Nephron progenitor cell (in vitro differentiated cells): ENCODE measurements at places on chromosomes 11 and 22.

- DNase-seq: no peak
Observed at GRCh38 chr11:69473276-69473845, 8.1 kb upstream of the LINC01488 start.

DNA sequence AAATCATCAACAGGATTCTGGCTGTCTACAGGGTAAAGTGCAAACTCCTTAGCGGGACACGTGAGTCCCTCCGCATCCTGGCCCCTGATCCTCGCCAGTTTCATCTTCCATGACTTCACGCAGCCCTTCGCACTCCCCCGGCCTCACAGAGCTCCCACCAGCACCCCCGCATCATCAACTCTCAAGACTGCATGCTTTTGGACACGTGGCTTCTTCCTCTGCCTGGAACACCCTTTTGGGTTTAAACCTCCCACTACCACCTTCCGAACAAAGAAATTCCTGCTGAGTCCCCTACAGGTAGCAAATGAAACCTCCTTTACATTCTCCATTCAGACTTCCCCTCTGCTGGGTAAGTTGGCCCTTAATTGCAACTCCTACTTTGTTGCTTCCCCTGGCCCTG, 12.6 kb upstream of the EIF3M start:
- DNase-seq: no peak

GRCh38 chr11:61833471-61833870, 5.4 kb downstream of the FADS2 start:
- no peak for DNase-seq

- no peak for DNase-seq
Observed at GRCh38 chr11:117793583-117793982, 3.4 kb downstream of the DSCAML1 start.

GRCh38 chr11:134861490-134862104, 449.6 kb upstream of the B3GAT1 start:
- no peak for DNase-seq

DNA sequence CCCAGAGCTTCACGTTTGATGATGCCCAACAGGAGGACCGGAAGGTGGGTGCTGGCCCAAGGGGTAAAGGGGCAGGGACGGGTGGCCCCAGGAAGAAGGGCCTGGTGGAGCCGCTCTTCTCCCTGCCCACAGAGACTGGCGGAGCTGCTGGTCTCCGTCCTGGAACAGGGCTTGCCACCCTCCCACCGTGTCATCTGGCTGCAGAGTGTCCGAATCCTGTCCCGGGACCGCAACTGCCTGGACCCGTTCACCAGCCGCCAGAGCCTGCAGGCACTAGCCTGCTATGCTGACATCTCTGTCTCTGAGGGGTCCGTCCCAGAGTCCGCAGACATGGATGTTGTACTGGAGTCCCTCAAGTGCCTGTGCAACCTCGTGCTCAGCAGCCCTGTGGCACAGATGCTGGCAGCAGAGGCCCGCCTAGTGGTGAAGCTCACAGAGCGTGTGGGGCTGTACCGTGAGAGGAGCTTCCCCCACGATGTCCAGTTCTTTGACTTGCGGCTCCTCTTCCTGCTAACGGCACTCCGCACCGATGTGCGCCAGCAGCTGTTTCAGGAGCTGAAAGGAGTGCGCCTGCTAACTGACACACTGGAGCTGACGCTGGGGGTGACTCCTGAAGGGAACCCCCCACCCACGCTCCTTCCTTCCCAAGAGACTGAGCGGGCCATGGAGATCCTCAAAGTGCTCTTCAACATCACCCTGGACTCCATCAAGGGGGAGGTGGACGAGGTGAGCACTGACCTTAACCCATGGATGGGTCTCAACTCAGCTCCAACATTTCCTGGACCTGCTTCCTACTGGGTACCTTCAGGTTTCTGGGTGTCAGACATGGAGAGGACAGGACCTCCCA, 2.0 kb downstream of the RIC8A start:
- no peak for DNase-seq

GRCh38 chr22:47154621-47155081, 392.2 kb downstream of the TBC1D22A start:
- DNase-seq: no peak

- DNase-seq: no peak
Observed at GRCh38 chr11:104999721-105000120, 23.2 kb downstream of the CASP5 start.

- no peak for DNase-seq
Observed at GRCh38 chr11:36684840-36685801, 87.1 kb upstream of the RAG2 start.

DNA sequence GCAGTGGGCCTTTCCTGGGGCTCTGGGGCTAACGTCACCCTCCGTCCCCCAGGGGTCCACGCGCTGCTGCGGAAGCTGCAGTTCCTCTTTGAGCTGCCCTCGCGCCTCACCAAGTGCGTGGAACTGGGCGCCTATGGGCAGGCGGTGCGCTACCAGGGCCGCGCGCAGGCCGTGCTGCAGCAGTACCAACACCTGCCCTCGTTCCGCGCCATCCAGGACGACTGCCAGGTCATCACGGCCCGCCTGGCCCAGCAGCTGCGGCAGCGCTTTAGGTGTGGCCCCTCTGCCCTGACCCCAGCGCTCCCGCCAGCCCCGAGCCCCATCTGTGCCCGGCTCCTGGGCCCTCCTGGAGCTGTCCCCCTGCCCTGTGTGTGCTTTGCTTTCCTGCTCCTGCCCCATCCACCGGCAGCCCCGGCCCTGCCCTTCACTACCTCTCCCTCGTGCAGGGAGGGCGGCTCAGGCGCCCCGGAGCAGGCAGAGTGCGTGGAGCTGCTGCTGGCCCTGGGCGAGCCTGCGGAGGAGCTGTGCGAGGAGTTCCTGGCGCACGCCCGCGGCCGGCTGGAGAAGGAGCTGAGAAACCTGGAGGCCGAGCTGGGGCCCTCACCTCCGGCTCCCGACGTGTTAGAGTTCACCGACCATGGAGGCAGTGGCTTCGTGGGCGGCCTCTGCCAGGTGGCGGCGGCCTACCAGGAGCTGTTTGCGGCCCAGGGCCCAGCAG, 3.8 kb upstream of the TM7SF2 start:
- no peak for DNase-seq

GRCh38 chr11:328012-328411, 7.4 kb upstream of the IFITM3 start:
- no peak for DNase-seq

DNA sequence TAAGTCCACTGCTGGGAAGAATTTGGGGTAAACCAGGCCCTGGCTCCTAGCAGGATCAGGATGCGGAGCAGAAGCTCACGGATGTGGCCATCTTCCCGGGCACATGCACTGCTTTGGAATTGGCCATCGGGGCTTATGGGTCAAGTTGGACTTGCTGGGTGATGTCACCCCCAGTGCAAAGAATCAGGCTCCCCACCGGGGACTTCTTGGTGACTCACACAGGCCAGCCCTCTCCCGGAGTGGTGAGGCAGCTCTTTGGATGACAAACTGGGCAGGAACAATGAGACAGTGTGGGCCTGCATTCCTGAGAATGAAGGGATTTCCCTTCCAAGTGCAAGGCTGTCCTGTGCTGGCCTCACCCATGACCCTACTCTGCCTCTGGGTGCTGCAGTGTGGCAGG, 128.8 kb upstream of the ANO1 start:
- no peak for DNase-seq
